ENCODE measurements at places on chromosomes 12 and 14. TPM values are rescaled to one million over a fixed set of nuclear protein-coding genes. Genes with fewer than 3 reads are reported as not detected.
A peak's percentile ranks its signal among the peaks of the same experiment; 100 is the strongest.

The LUM gene
- 64.5 TPM for total RNA-seq

GRCh38 chr12:42568952-42569915 is 20.3 kb downstream of the PRICKLE1 start:
- no peak overlapping the region for H3K27ac ChIP-seq
- DNase-seq: peak; percentile 66
- H3K36me3 ChIP-seq: no peaks in the 10 kb centered on the region

The OAS2 gene
- 0.27 TPM for total RNA-seq

The BICDL1 gene
- not detected for total RNA-seq

The FGF23 gene
- total RNA-seq: not detected

GRCh38 chr14:94462763-94463572 is 10.4 kb upstream of the SERPINA11 start:
- DNase-seq: no peak
- H3K4me3 ChIP-seq: no peak overlapping the region
- H3K27ac ChIP-seq: no peak overlapping the region
- no peaks in the 10 kb centered on the region for H3K27me3 ChIP-seq
- H3K36me3 ChIP-seq: peaks cover 5% of the 10 kb centered on the region

DNA sequence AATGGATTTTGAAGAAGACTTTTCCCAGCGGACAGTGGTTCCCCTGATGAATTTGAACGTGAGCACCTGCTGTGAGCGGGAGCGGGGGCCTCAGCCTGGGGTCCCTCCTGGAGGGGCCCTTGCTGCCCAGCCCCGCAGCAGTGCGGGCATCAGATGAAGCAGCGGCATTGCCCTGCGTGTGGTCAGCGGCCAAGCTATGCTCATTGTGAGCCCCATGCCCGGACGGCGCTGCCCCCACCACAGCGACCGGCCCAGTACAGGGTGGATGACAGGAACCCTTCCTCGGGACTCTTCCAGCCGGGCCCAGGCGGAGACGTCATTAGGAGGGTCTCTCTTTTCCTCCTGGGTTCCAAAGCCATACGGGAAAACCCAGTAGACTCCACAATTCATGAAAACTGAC is 3.5 kb downstream of the LRCOL1 start:
- peaks cover 13% of the 10 kb centered on the region for H3K4me1 ChIP-seq
- H3K27ac ChIP-seq: no peak overlapping the region
- H3K4me3 ChIP-seq: no peak overlapping the region
- H3K36me3 ChIP-seq: no peaks in the 10 kb centered on the region

GRCh38 chr12:59737725-59738463 is 142.1 kb downstream of the SLC16A7 start:
- H3K36me3 ChIP-seq: 0 out of 2 replicates have a peak, but pooled peaks cover 3% of the 10 kb centered on the region
- DNase-seq: no peak
- no peaks in the 10 kb centered on the region for H3K27me3 ChIP-seq
- peak overlapping the region; percentile 86 for H3K27ac ChIP-seq
- H3K4me3 ChIP-seq: peak overlapping the region; percentile 77
- peaks cover 49% of the 10 kb centered on the region for H3K4me1 ChIP-seq

GRCh38 chr14:65019944-65020566 is 33.4 kb downstream of the FNTB start:
- no peaks in the 10 kb centered on the region for H3K36me3 ChIP-seq
- no peak overlapping the region for H3K27ac ChIP-seq
- no peak overlapping the region for H3K4me3 ChIP-seq

The GPRC5A gene
- total RNA-seq: 309 TPM

The RHNO1 gene
- total RNA-seq: 22.3 TPM

GRCh38 chr14:68807148-68807600 is 14.3 kb upstream of the ZFP36L1 start:
- H3K27me3 ChIP-seq: no peaks in the 10 kb centered on the region
- H3K4me3 ChIP-seq: peak overlapping the region; percentile 20
- H3K36me3 ChIP-seq: peaks cover 23% of the 10 kb centered on the region
- peak overlapping the region; percentile 77 for H3K27ac ChIP-seq

GRCh38 chr14:104795781-104796686 is 486 bp upstream of the AKT1 start:
- peaks cover 5% of the 10 kb centered on the region for H3K36me3 ChIP-seq
- peak overlapping the region; percentile 63 for H3K4me3 ChIP-seq
- peaks cover 20% of the 10 kb centered on the region for H3K4me1 ChIP-seq

The ANO2 gene
- 0.39 TPM for total RNA-seq
